ENCODE measurements at places on chromosomes 16 and 17. TPM values are rescaled to one million over a fixed set of nuclear protein-coding genes. Genes with fewer than 3 reads are reported as not detected.

Gene PRDM7
- total RNA-seq = not detected

Gene SOCS1
- total RNA-seq = 21.2 TPM

Gene NOD2
- total RNA-seq = 2.8 TPM

Gene AP2B1
- 64.0 TPM for total RNA-seq

Gene RUNDC1
- total RNA-seq = 4.7 TPM

Gene OR3A3
- not detected for total RNA-seq

Gene PPP1R27
- total RNA-seq = not detected

Gene ZFP3
- total RNA-seq = 0.39 TPM

Gene LPO
- total RNA-seq = not detected

Gene CTU2
- 13.4 TPM for total RNA-seq

Gene ZSCAN10
- total RNA-seq = not detected

Gene APOH
- not detected for total RNA-seq

Gene HLF
- total RNA-seq = 0.24 TPM

Gene CCL13
- not detected for total RNA-seq

Gene TPSB2
- not detected for total RNA-seq

Gene ANKFN1
- total RNA-seq = 2.2 TPM

Gene TM4SF5
- not detected for total RNA-seq

Gene DOC2A
- 1.1 TPM for total RNA-seq

Gene CA7
- not detected for total RNA-seq

Gene NDRG4
- total RNA-seq = 2.5 TPM

Gene RHBDL1
- total RNA-seq = not detected

Gene KLHL10
- not detected for total RNA-seq

Gene TNFRSF17
- total RNA-seq = 0.48 TPM

Gene NAGS
- total RNA-seq = 1.8 TPM

Gene CHST5
- not detected for total RNA-seq

Gene ENPP7
- not detected for total RNA-seq

Gene CRYM
- 0.10 TPM for total RNA-seq

Gene CD300LB
- not detected for total RNA-seq

Gene C16orf89
- not detected for total RNA-seq

Gene ZNF423
- total RNA-seq = 0.10 TPM

Gene MYH11
- not detected for total RNA-seq

Gene STH
- not detected for total RNA-seq

Gene SLC9A5
- 0.98 TPM for total RNA-seq

Gene STUB1
- 136 TPM for total RNA-seq

Gene CLDN7
- total RNA-seq = 2.0 TPM

Gene ADORA2B
- total RNA-seq = 14.4 TPM

Gene GTF3C1
- total RNA-seq = 39.6 TPM

Gene SMIM22
- not detected for total RNA-seq

Gene KCNH4
- 0.12 TPM for total RNA-seq

Gene CLEC19A
- not detected for total RNA-seq

Gene TP53TG3D
- total RNA-seq = 2.2 TPM

Gene SLC5A2
- total RNA-seq = 0.10 TPM

Gene SOX8
- total RNA-seq = not detected

Gene GOT2
- total RNA-seq = 49.3 TPM

Gene MNT
- total RNA-seq = 2.7 TPM

Gene IRX5
- 4.3 TPM for total RNA-seq

Gene SLC25A10
- total RNA-seq = 45.9 TPM

Gene TNFSF12
- 9.2 TPM for total RNA-seq

Gene KRT28
- not detected for total RNA-seq

Gene MYH8
- total RNA-seq = not detected
